Lung (tissue), 17 donors: ENCODE measurements at places on chromosomes 4 and X. TPM values are rescaled to one million over a fixed set of nuclear protein-coding genes. Genes with fewer than 3 reads are reported as not detected.

DNA sequence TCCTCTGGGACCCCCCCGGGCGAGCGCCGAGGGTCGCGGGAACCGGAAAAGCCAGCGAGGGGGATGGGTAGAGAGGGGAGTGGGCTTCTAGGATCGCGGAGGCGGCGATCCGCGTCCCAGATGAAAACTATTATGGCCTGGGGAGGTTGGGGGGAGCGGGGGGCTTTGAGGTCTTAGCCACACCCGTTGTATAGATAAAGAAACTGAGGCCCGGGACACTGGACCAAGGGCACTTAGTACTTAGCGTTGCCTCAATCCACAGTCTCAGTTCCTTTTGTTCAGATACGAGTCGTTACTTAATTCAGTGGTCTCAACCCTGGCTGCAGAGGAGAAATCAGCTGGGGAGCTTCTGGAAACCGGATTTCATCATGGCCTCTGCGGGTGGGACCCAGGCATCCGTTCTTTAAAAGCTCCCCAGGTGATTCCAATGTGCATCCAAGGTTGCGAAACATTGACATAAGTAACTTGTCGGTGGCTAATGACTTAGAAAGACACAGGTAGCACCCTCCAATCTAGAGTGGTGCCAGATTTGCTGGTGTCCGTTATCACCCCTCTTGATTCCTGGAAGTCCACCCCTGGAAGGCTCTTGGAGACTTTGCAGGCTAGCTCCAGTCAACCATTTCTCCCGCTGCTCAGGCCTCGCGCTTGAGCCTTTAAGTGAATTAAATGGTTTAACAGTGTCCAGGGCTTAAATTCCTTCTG is 90.7 kb downstream of the GEMIN8 start:
- peak; percentile 24 for DNase-seq

DNA sequence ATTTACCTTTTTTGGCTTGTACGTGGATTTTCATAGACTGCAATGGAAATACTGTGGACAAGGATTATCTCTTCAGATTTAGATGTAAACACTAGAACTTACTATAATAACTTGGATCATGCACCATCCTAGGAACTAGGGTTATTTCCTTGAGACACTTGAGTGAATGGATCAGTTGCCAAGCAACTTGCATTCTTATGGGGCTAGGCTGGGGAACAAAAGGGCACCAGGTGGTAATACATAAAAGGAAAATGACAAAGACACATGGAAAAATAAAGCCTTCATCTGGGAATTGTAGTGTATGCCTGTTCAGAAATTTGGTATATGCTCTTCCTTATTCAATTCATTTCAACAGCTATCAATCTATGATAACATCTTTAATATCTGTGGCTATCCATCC is 247.1 kb downstream of the SPRY1 start:
- DNase-seq, result no peak

- DNase-seq, result peak; percentile 26
Observed at GRCh38 chr4:123741906-123742305, 345.3 kb downstream of the SPRY1 start.

FAT4 gene
- 1.1 TPM for polyA plus RNA-seq

DNA sequence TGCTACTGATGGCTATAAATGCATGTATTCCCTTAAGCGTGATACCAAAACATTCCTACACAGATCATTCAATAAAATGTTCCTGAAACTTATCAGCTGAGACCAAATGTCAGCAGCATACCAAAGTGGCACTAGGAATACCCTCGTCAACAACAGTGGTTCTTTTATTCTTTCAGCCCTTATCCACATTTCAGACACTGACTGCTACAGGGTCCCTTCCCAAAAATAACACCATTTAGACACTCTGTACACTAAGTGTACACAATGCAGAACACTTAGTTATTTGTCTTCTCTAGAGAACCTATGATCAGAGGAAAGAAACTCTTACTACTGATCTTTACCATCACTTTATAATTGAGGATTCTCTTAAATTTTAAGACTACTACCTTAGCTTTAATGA is 94.1 kb downstream of the ATRX start:
- DNase-seq, result no peak

GRCh38 chr4:21181716-21182115 is 481.5 kb downstream of the PACRGL start:
- no peak for DNase-seq

DNA sequence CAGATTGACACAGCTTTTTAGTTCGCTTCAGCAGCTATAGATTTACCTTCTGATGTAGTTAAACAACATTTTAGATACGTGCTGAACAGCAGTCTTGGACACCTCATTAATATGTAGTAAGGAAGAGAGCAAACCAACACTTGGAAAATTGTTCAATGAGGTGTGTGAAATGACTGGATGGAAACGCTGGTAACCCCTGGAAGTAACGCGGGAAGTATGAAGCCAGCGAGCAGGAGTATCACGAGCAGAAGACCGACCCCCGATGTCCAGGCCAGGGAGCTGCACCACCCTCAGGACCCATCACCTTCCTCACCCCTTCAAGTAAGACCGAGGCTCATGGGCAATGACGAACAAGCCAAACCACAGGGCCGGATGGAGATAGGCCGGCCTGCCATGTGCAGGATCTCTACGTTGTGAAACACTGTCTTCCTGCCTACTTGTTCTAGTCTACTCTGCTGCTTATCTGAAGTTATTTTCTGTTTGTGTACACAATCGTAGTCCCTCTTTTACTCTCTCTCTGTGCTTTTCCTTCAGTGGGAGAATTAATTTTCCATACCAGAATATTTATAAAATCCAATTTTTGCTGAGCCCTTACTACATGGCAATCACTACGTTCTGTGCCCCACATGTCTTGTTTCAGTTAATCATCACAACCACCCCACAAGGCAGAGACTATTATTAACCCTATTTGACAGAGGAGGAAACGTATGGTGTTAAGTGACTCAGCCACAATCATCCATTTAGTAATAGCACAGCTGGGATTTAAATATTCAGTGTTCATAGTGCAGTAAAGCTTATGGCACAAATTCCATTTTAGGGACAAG is 221.7 kb downstream of the APBB2 start:
- DNase-seq, result peak; percentile 44

DNA sequence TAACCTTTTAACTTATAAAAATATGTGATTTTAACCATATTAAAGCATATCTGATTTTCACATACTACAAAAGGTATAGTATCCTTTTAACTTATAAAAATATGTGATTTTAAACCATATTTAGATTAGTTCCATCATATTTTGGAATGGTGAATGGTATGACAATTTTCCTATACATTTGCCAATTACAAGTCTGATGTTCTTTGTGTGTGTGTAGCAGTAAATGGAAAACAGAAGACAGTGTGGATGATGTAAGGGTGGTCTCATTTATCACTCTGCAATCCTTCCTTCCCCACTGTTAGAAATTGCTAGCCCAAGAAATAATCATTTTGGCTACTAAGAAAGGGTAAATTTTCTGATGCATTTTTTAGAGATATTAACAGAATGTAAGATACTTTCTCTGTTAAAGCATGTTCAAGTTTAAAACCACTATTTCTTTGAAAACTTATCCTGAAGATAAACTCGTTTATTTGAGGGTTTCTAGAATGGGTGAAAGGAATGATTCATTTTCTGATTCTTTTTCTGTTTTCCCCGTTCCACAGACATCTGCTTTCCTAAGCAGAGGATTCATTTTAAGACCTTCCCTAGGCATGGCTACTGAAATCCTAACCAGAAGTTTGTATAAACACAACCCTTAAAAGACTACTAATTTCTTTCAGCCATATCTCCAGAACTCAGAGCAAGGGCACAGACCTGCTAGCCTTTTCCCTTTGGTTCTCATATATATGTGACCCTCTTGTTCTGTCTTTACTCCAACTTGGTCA is 21.0 kb downstream of the NUDT6 start:
- no peak for DNase-seq

DNA sequence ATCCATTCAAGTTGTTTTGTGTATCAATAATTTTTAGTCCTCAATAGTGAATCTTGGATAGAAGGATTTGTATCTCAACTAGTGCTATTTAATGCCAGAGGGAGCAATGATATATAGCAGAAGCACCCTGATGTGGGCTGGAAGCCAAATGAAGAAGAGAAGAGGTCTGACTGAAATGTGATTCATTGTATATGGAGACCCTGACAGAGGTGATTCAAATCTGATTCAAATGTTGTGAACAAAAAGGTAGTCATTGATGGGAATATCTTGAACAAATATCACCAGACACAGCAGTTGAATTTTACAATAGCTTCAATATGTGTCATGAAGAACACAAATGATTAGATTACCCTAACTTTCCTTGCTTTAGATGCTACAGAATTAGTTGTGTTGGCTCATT is 27.5 kb upstream of the SULT1B1 start:
- no peak for DNase-seq

JADE3 gene
- 3.0 TPM for polyA plus RNA-seq

- DNase-seq, result no peak
Observed at GRCh38 chr4:54659749-54660535, 2.2 kb downstream of the KIT start.

DNA sequence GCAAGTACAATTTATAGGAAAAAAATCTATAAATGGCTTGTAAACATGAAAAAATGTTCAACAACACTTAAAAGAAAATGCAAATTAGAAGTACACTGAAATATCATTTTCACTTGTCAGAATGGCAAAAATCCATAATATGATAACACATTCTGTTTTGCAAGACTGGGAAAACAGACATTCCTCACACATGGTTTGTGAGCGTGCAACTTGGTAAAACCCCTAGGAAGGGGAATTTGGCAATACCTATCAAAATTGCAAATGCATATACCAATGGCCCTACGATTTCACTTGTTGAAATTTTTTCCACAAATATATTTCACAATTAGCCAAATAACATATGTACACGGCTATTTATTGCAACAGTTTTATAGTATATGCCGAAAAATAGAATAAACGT is 31.4 kb downstream of the TBC1D9 start:
- DNase-seq, result no peak

- DNase-seq, result no peak
Observed at GRCh38 chr4:60911127-60911526, 289.0 kb upstream of the ADGRL3 start.

- no peak for DNase-seq
Observed at GRCh38 chr4:74112399-74113105, 13.6 kb upstream of the CXCL2 start.

NAT8L gene
- 0.05 TPM for polyA plus RNA-seq

GRCh38 chr4:85756938-85757337 is 282.0 kb downstream of the ARHGAP24 start:
- DNase-seq, result no peak

DNA sequence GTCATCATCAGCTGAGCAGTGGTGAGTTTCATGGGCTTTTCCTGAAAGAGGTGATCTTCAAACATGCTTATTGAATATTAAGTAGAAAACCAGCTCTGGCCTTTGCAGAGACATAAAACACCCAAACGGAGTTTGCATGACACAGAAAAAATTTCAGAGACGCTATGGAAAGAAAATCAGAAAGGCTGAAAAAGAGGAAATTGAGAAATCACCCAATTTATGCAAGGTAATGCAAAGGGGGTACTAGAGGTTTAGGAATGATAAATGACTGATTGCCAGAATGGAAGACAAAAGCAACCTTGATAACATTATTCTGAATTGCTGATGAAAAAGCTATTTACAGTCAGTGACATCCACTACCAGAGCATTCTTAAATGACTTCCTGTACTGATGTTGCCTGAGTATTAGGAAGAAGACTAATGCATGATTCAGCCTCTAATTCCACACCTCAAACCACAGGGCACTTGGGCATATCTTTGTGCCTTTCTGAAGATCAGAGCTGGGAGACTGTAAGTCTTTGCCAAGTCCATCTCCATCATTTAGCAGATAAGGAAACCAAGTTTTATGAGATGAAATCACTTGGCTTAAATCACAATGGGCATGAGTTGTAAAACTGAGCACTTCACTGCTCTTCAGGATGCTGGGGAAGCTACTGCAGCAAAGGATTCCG is 565.7 kb downstream of the PPARGC1A start:
- no peak for DNase-seq

- no peak for DNase-seq
Observed at GRCh38 chr4:25172961-25173915, 13.0 kb upstream of the SEPSECS start.

DNA sequence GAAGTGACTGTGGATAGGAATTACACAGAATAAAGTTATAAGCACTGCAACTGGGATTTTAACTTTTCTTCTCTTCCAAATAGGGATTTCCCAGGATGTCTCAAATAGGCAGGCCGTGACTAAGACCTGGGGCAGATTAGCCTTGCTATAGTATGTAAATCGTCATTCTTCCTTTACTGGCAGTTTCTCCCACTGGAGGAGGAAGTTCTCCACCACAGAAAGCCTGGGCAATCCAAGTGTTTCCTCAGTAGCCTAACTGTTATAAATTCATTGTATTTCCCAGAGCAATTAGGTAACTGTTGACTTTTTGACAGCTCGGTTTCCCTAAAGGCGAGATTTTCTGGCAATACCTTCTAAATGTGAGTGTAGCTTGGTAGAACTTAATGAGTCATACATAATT is at the start of gene TNIP3:
Gene TNIP3, minus strand, starts transcription at position 31 of the 400 bp plus-strand sequence. CDS start 196 bp downstream, outside the sequence.
- DNase-seq, result no peak

DNA sequence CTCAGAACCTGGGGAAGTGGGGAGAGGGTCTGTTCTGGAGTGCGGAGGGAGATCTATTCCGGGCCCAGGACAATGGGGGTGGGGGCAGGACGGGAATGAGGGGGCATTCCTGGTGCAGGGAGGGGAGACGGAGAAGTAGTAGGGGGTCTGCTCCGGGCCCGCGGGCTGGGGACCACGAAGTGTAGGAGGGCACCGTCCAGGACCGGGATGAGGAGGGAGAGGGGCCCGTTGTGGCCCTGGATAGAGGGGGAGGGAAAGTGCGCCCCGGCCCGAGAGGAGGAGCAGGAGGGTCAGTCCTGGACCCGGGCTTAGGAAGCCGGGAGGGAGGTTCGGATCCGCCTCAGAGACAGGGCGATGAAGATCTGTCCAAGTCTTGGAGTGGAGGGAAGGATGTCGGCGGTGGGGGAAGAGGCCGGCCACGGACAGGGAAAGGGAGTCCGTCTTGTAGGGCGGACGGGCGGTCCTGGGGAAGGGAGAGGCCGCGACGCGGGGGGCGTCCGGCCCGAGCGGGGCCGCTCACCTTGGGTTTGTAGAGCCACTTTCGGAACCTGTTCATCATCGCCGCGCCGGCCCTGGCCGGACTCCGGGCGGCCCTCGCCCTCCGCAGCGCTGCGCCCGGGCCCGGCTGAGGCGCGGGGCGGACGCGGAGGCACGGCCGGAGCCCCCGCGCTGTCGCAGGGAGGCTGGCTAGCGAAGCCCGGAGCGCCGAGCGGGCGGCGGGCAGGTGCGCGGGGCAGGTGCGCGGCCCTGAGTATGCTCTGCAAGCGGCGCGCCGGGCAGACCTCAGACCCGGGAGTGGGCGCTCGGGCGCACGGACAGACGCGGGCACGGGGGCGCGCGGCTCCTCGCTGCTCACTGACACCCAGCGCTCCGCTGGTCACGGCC is at the start of gene ZFYVE28:
Gene ZFYVE28, minus strand, starts transcription at position 881 of the 885 bp plus-strand sequence. Its CDS starts 322 bp downstream, at position 559.
- no peak for DNase-seq

GRCh38 chr4:126591583-126591982 is 1041.2 kb upstream of the INTU start:
- DNase-seq, result no peak

GRCh38 chr4:146510942-146511341 is 10.8 kb downstream of the SLC10A7 start:
- DNase-seq, result no peak

- no peak for DNase-seq
Observed at GRCh38 chrX:123846577-123847038, 13.2 kb upstream of the XIAP start.

MAGEA11 gene
- polyA plus RNA-seq, result not detected
